A375 (cell line): ENCODE measurements at places on chromosomes 1 and 21. TPM values are rescaled to one million over a fixed set of nuclear protein-coding genes. Genes with fewer than 3 reads are reported as not detected.

The MASP2 gene
- 0.15 and 0.82 TPM in 2 replicates for total RNA-seq

The SPRR2B gene
- total RNA-seq, result not detected in 2 replicates

The MTARC1 gene
- 0.16 and 0.19 TPM in 2 replicates for total RNA-seq

The DR1 gene
- total RNA-seq, result 29.3 and 42.8 TPM in 2 replicates

The CR1L gene
- total RNA-seq, result not detected in 2 replicates

The SLC1A7 gene
- 0.19 TPM in 1 of 2 replicates, not detected in the other for total RNA-seq

The AVPR1B gene
- not detected in 2 replicates for total RNA-seq

The TMEM82 gene
- total RNA-seq, result not detected in 2 replicates

The ADAMTS5 gene
- total RNA-seq, result 0.15 and 0.19 TPM in 2 replicates
